ENCODE measurements at places on chromosomes 5 and 9. TPM values are rescaled to one million over a fixed set of nuclear protein-coding genes. Genes with fewer than 3 reads are reported as not detected.
A peak's percentile ranks its signal among the peaks of the same experiment; 100 is the strongest.

DNA sequence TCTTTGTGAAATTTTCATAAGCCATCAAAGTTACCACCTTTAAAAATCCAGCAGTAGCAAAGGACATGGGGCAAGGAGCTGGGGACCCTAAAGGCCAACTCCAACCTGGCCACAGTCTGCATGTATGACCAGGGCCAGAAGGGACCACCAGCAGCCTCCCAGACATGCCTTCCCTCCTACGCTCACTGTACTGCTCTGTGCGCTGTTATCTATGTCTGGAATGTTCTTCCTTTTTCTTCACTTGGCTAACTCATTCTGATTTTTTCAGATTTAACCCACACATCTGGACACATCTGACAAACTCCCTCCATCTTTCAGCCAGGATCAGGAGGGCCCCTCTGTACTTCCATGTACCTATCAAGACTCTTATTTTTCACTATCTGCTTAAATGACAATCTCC is 47.6 kb upstream of the TRAF1 start:
- DNase-seq = no peak

DNA sequence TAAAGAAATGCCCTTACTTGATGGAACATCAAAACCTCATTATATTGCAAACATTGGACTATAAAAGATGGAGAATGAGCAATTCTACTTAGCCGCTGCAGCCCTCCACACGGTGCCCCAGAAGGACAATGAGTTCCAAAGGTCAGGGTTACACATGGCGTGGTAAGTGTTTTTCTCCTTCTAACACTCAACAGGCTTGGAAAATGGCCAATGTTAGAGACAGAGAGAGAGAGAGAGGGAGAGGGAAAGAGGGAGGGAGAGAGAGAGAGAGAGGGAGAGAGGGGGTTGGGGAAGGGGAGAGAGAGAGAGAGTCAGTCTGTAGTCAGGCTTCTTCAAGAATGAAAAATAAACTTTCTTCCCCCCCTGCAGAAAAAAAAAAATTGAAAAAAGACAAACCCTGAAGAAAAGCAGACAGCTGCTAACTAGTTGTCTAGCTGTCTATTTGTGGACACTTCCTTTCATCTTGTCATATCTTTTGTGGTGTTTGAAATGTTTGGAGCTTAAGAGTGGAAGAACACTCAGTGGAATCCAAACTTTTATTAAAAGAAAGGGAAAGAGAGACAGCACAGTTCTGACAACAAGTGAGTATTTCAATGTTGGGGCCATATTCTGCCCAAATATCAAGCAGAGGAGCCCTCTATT is 324.8 kb downstream of the TMEM38B start:
- DNase-seq = no peak

DNA sequence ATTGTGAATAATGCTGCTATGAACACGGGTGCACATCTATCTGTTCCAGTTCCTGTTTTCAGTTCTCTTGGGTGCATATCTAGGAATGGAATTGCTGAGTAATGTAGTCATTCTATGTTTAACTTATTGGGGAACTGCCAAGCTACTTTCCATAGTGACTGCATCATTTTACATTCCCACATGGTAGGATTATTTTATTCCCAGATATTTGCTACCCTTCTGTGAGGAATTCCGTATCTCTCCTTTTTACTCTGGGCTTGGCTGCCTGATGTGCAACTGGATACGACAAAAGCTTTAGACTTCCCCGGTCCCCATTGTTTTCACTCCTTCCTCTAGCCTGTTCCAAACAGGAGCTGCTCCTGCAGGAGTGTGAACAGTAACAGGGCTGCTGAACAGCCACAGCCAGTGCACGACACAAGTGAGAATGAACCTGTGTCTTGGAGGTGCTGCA is 7.2 kb downstream of the TAS2R1 start:
- DNase-seq = peak; percentile 93

Gene PTRH1
- total RNA-seq = 5.4 TPM

DNA sequence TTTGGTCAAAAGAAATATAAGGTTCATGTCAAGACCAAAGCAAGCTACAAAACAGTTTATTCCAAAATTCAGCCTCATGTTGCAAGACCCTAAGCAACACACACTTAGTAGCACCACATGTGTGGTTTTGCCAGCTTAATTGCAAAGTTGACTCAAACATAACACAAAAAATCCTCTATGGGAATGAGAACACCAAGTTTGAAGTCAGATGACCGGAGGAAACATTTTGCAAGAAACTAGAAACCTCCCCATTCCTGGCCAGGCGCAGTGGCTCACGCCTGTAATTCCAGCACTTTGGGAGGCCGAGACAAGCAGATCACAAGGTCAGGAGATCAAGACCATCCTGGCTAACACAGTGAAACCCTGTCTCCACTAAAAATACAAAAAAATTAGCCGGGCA is 261.8 kb downstream of the EBF1 start:
- no peak for DNase-seq

GRCh38 chr5:139930406-139930805 is 112.7 kb downstream of the NRG2 start:
- no peak for DNase-seq

DNA sequence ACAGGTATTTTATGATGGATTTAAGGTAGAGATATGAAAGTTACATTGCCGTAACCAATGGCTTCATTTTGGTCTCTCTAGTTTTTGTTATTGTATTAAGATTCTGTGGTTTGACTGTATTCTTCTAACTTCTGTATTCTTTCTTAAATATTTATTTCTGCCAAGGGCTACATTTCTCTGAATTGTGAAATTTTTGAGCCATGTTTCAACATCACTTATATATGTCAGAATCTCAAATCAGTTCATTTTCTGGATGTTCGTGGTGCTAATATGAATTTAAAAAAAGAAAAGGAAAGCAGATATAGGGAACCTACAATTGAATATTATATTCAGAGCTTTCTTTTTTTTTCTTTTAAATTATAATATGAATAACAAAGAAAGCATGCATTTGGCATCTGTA is 142.7 kb downstream of the ANXA1 start:
- no peak for DNase-seq

GRCh38 chr9:2962471-2963172 is 118.7 kb upstream of the PUM3 start:
- DNase-seq = no peak

- no peak for DNase-seq
Measured at GRCh38 chr5:449151-449550, 6.2 kb downstream of the EXOC3 start.

GRCh38 chr9:116452634-116453033 is 234.5 kb upstream of the TRIM32 start:
- DNase-seq = no peak

DNA sequence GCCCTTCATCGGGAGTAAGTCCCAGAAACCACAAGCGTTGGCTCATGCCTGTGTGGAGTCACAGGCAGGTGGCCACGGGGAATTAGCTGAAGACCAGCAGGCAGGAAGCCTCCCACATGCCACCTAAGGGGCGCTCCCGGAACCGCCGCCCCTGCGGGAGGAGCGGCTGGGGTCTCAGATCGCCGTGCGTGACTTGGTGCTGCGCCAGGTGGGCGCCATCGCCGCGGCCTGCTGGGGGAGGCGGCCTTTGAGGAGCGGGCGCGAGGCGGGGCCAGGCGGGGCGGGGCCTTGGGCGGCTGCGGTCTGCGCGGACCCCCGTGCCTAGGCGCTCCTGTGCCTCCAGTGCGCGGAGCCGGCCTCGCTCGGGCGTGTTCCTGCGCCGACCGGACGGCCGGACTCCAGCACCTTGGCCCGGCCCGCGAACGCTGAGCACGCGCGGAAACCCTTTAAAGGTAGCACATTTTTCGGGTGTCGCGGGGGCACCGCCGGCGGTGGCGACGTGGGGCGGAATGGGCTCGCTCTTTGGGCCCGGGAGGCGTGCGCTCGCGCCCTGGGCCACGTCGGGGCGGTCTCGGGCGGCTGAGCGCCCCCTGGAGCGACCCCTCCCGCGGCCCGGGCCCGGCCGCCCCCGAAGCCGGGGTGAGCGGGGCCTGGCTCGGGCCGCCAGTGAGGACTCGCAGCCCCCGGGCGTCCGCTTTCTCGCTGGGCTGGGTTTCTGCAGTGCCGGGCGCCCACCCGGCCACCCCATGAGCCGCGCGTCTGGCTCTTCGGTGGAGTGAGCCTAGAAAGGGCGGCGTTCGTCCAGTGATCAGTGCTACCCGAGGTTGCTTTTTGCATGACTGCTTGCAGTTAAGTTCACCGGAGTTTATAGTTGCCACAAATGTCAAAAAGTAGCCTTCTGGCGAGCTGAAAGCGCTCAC is 24.5 kb downstream of the LECT2 start:
- DNase-seq = no peak

Gene TSSK1B
- total RNA-seq = under 0.01 TPM

GRCh38 chr5:152113401-152113800 is 188.8 kb upstream of the GLRA1 start:
- DNase-seq = no peak

DNA sequence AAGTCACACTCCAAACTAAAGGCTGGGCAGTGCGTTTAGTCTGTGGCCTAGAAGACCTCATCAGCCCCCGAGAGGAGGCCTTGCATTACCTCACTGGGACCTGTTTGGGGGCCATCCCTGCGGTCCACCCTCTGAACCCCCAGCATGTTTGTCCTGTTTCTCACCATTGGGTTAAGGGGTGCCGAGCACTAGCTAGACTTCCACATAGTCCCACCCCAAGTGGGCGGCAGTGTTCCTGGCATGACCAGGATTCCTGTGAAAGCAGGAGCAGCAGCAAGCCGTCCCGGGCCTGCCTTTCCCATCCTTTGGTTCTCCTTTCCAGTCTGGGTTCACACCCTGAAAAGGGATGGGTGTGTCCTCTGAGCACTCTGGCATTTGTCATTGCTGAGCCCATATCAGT is 26.6 kb upstream of the SAP30L start:
- no peak for DNase-seq

GRCh38 chr5:113163328-113163727 is 186.7 kb downstream of the DCP2 start:
- peak; percentile 36 for DNase-seq

DNA sequence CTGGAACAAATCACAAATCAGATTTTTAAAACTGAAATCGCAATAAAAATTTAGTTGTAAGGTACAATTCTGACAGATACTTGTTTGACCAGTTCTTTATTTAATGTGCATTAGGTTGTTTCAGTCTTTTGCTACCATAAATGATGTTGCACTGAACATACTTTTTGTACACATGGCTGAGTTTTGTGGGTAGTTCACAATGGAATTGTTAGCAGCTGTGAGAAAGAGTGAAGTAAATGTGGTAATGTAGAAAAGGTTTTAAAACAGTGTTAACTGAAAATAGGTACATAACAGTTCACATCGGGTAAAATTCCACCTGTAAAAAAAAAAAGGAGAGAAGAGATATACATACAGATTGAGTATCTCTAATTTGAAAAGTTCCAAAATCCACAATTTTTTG is 25.6 kb downstream of the MRPS27 start:
- no peak for DNase-seq

Gene TXNDC8
- not detected for total RNA-seq

GRCh38 chr9:34659592-34660253 is 2.7 kb downstream of the CCL27 start:
- DNase-seq = peak; percentile 55

Gene ANKRD55
- not detected for total RNA-seq

Gene ASS1
- total RNA-seq = 31.1 TPM
